ENCODE measurements at places on chromosomes 2 and 18.
A peak's percentile ranks its signal among the peaks of the same experiment; 100 is the strongest.

DNA sequence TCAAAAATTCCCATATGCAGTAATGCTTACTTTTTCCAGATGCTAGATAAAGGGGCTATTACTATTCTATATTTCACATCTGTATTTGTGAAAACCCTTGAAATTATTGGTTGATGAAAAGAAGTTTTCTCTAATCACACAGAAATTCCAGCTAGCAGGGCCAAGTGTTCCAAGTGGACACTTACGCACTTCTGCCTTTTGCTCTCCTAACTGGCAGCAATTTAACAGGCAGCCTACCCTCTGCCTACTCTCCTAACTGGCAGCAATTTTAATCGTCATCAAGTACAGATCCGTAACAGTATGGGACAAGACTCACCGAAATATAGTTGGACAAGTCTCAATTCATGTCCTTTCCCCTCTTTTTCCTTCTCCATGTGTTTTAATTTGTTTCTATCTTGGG lies 12.0 kb downstream of the LRRC30 start:
- no peak for DNase-seq

GRCh38 chr2:208466151-208466919 lies 59.7 kb downstream of the PTH2R start:
- peak; percentile 17 for DNase-seq

DNA sequence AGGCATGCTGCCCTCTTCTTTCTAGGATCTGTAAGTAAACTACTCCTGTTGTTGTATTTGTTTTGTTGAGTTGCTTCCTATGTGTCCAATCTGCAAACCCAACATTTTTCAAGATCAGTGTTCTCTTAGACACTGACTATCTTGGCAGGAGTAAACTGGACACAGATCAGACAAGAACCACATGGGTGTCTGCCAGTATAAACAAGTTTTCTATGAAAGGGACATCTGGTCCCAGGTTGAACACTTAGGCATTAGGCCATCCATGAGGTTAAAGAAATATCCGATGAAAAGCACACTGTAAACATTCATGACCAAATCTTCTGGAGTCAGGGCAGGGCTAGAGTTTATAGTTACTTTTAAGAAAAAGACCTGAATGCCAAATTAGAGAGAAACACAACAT lies 441.8 kb downstream of the NYAP2 start:
- DNase-seq = no peak

DNA sequence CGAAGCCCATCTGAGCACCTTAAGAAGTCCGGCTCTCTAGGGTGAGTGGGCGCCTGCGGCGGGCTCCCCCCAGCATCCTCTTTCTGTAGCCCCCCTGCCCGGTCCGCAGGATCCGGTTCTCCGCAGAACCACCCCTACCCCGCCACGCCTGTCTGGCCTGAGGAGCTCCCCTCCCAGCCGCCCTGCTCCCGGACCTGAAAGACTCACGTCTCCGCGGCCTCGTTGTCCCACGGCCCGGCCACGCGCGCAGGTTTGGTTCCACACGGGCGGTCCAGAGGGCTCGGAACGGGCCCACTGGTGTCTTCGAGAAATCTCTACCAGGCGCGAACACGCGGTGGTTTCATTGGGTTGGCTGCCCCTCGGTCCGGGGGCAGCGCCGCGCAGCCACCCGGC lies 237 bp downstream of the SLC39A6 start:
- no peak for DNase-seq

GRCh38 chr2:160608599-160608998 lies 115.0 kb upstream of the RBMS1 start:
- no peak for DNase-seq

Measured in stimulated activated naive CD8-positive, alpha-beta T cell treated with anti-CD3 and anti-CD28 coated beads, Interleukin-15, amount 100 ng/mL, for 72 hours (primary cell).